ENCODE measurements at places on chromosomes 7 and 10.

DNA sequence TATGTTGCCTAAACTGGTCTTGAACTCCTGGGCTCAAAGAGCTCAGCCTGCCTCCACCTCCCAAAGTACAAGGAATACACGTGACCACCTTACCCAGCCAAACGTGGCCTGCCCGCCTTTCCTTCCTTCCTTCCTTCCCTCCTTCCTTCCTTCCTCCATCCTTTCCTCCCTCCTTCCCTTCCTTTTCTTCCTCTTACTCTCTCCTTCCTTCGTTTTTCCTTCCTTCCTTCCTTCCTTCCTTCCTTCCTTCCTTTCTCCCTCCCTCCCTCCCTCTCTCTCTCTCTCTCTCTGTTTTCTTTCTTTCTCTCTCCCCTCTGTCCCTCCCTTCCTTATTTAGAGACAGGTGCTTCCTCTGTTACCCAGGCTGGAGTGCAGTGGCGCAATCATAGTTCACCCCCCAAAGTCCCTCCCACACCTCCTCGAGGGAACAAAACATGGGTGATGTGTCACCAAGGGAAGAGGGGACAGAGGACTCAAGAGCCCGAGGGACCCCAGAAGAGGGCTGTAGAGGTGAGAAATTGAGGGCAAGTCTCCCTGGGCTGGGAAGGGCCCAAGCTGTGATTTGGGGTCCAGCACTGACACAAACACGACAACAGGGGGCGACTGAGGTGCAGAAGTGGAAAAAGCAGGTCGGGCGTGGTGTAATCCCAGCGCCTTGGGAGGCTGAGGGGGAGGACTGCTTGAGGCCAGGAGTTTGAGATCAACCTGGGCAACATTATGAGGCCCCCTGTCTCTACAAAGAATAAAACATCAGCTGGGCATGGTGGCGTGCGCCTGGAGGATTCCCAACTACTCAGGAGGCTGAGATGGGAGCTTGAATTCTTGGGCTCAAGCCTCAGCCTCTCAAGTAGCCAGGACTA, 28.1 kb downstream of the EPHB4 start:
- DNase-seq: no peak

GRCh38 chr10:7915923-7916536, 97.7 kb downstream of the TAF3 start:
- DNase-seq: no peak

DNA sequence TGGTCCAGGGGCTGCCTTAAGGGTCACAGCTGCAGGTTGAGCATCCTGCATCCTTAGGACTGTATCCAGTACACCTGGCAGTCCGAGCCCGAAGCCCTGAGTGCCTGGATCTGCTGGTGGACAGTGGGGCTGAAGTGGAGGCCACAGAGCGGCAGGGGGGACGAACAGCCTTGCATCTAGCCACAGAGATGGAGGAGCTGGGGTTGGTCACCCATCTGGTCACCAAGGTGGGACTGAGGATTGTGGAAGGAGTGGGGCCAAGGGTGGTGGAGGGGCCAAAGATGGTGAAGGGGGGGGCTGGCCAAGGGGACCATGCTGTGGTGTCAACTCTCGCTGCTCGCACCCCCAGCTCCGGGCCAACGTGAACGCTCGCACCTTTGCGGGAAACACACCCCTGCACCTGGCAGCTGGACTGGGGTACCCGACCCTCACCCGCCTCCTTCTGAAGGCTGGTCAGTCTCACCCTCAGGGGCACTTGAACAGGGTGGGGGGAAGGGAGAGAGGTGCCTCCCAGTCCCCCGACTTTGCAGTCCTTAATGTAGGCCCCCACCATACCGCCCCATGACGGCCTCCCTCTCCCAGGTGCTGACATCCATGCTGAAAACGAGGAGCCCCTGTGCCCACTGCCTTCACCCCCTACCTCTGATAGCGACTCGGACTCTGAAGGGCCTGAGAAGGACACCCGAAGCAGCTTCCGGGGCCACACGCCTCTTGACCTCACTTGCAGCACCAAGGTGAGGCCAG, 5.3 kb downstream of the NFKB2 start:
- no peak for DNase-seq

DNA sequence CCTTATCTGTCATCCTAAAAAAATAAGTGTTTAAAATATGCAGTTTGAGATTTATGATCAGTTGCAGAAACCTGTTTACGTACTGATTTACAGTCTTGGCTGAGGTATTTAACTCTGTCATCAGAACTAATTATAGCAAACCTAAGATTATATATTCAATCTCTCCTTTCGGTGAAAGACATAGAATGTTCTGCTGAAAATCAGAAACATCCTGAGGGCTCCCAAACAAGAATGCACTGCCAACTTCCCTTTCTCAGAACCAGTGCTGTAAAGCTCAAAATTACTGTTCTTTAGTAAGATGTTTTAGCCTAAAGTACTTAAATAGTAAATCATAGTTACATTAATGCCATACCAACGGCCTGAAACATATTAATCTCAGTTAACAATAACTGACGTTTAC, 34.3 kb downstream of the FAM204A start:
- no peak for DNase-seq

DNA sequence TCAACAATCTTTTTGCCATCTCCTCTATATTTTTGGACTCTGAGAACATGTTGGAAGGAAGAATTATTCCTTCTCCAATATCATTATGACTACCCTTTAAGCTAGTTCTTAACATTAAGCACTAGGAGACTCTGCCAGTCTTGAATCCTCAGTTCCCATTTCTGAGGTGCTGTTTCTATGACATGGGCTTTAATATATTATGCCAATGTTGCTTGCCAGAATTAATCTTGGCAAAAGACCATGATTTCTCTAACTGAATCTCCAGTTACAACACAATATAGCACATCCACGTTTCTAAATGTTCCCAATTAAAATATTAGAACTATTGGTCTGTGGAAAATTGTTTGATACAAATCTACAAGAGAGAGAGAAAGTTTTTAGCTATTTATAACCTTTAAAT, 250.0 kb downstream of the HGF start:
- no peak for DNase-seq

DNA sequence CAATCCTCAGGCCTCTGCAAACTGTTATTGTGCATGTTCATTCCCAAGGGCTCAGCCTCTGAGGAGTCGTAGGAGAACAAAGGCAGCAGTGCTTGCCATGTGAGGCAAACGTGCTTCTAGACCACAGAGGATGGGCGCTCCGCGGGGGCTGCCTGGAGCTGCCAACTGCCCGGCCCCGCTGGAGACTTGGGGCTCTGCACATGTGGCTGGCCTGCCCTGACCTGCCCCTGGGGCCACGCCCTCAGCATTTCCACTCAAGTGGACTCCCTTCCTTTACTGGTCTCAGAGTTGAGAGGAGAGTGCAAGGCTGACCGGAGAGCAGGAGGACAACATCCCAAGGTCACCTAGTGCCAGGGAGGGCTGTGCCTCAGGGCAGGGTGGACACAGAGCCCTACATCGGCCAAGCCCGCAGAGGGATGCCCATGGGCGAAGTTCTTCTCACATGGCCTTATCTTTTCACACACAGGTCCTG, 222.3 kb upstream of the ZNF32 start:
- no peak for DNase-seq

GRCh38 chr10:86952106-86952505, 5.3 kb downstream of the MMRN2 start:
- DNase-seq: no peak

DNA sequence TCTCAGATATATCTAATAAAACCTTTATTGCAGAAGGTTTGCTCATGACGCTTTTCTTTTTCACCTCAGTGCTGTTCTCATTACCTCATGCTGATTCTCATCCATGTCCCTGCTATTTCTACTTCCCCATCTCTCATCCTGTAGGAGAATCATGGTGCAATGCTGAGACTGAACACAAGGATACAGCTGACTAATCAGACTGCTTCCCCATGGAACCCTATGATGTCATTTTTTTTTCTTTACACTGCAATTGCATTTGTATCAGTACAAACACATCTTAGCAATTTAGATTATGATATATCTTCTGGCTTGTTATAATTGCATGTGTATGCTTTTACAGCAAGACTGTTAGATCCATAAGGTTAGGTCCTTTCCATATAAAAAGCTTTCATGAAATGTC, 93.7 kb downstream of the SEMA3A start:
- no peak for DNase-seq

DNA sequence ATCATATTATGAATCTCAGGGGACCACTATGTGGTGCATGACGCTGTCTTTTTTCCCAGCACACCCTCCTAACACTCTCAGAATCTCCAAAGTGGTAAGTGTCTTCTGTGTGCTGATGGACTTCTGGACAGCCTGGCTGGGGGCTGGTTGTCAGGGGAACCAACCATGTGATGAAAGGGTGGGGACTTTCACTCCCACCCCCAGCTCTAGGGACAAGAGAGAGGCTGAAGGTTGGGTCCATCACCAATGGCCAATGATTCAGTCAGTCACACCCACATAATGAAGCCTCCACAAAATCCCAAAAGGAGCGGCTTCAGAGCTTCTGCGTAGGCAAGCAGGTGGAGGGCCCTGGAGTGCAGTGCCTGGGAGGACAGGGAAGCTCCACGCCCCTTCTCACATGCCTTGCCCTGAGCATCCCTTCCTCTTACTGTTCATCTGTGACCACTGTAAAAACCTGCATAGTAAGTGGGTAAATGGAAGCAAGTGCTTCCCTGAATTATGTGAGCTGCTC, 44.6 kb downstream of the RASGEF1A start:
- DNase-seq: no peak

DNA sequence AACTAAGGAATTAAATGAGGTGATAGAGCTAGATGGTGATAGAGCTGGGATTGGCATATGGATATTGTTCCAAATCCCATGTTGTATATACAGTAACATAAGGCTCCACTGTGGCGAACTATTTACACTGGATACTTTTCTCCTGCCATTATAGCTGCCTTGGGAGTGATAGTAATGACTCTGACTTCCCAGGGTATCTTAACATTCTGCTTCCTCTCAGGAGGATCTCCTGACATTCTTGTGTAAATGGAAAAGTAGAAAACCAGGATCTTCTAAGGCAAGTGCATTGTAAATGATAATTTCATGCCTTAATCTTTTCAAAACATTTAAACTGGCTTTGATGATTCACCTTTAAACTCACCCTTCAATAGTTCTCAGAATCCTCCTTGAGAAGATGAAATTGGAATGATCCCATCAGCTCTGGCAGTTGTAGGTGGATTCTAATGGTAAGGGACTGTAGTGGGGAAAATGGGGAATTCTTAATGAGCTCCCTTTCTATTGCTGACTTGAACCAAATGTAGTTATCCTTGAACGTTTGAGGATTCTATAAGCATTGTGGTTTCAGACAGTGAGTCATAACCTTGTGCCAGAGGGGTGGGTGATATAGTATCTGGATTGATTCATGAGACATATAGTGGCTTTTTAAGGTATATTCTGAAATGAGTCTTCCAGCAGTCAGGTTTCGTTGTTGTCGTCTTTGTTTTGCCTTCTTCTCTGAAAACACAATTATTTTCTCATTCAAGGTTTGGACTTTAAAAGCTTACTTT, 450.0 kb downstream of the SUGCT start:
- DNase-seq: no peak

DNA sequence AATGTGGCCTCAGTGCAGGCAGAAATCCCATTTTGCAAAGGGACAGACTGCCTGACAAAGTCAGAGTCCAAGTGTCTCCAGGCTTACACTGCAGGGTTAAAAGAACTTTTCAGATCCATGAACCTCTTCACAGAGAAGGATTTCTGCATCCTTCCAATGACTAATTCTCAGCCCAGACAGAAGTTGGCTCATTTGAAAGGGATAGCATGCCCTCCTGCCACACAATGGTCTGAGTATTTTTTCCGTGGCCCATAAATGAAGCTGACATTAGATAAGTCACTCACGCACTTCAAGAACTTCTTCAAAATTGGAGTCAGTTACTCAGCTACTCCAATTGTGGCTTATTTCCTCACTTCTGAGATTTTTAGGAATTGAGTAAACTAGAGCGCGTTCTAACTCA, 170.2 kb downstream of the PLXNA4 start:
- DNase-seq: no peak

DNA sequence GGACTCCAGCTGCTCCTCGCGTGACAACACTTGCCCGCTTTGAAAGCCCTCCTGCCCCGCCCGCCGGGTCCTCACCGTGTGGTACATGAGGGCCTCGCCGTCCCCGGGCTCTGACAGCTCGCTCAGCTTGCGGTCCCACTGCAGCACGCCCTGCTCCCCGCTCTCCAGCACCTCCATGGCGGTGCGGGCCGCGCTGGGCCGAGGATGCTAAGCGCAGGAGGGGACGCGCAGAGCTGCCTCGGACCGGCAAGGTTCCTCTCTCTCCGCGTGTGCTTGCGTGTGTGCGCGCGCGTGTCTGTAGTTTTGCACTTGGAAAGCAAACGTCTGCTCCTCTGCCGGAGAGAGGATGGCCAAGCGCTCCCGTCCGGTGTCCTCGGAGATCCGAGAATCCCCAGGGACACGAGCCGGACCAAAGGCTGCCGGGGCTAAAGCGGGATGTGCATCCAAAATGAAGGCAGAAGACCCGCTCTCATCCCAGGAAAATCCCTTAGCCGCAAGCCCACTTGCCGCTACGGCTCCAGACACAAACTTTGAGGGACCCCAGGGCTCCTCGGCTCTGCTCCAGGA, at the start of gene CREB3L2:
Gene CREB3L2, minus strand, starts transcription at position 558 of the 567 bp plus-strand sequence. Its CDS starts 381 bp downstream, at position 177.
- peak; percentile 68 for DNase-seq

DNA sequence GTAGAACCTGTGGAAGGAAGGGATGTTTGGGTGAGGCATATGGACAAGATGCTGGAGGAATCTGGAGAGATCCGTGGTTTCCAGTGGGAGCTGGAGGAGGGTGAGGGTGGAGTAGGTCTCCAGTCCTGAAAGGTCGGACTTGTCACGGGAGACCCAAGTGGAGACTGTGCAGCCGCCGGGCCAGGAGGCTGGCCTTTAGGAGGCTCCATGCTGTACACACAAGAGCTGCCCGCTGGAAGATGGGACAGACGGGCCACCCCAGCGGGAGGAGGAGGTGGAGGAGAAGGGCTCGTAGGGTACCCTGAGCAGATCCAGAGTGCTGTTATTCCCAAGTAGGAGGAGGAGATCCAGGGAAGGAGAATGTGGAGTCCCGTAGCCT, 106.7 kb downstream of the NKX6-2 start:
- DNase-seq: no peak

GRCh38 chr7:122896509-122896908, 10.2 kb upstream of the CADPS2 start:
- DNase-seq: no peak

GRCh38 chr7:48101968-48102367, 12.9 kb downstream of the UPP1 start:
- no peak for DNase-seq

DNA sequence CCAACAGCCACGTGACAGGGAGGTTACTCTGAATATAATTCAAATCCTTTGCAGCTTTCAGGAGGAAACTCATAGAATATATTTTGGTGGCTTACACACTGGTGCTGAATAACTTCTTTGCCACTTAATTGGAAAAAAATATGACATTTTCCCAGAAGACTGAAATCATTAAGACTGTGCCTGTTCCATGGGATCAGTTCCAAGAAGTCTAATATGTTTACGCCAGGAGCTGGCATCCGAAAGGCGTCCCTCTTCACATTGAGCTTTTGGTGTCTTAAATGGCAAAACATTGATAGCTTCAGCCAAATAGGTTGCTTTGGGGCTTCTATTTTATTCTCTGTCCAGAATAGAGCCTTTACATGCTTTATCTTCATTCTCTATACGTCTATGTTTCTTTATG, 917.6 kb upstream of the LRRTM3 start:
- DNase-seq: no peak

Data from hippocampal formation (tissue), 2 donors.